DMS79 treated with DMSO at 0.1 percent for 48 hours (cell line): ENCODE measurements at places on chromosomes 3 and 15.

- no peak for DNase-seq
Observed at GRCh38 chr3:8554696-8555095, 53.1 kb downstream of the LMCD1 start.

GRCh38 chr3:33229066-33229465, 10.5 kb upstream of the SUSD5 start:
- no peak for DNase-seq

DNA sequence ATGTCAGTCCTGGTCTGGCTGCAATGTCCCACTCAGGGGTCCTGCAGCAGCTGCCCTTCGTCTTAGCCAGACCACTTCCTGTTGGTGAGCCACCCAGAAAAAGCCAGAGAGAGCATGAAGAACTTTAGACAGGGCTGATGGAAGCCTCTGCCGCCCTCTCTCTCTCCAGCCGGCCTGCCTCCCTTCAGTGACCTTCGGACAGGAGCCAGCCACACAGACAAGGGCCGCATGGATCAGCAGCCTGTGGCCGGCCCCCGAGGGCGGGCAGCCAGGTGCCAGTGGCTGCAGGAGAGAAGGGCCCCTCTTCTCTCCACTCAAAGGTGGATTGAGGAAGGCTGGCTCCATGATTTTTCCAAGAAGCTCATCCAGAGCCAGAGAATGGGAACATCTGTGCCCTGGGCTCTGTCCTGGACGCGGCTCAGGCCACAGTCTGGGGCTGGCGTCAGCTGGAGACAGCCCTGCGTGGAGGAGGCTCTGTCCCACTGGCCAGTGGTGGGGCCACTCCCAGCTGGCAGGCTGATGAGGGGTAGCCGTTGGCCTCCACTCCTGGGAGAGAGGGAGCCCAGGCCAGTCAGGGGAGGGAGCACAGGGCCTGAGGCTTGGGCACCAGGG, 42.9 kb downstream of the ISG20 start:
- DNase-seq = no peak

GRCh38 chr15:44193651-44194322, 1.3 kb downstream of the FRMD5 start:
- DNase-seq = peak; percentile 12

DNA sequence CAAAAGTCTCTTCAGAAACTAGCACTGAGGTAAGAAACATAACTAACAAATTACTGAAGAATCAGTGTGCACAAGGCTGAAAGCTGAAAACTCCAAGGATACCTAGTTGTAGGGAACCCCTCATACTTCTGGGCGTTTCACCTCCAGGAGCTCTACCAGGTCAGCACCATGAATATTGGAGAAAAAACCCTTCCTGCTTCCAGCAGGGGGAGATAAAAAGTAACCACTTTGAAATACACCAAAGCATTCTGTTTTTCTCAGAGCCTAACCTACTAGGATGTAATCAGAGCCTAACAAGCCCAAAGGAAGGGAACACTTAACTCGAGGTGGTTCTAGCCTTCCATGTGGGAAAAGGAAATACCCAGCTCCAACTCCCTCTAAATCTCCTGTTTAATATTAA, 175.8 kb upstream of the MME start:
- no peak for DNase-seq

GRCh38 chr3:170324962-170325361, 32.6 kb upstream of the SKIL start:
- no peak for DNase-seq

DNA sequence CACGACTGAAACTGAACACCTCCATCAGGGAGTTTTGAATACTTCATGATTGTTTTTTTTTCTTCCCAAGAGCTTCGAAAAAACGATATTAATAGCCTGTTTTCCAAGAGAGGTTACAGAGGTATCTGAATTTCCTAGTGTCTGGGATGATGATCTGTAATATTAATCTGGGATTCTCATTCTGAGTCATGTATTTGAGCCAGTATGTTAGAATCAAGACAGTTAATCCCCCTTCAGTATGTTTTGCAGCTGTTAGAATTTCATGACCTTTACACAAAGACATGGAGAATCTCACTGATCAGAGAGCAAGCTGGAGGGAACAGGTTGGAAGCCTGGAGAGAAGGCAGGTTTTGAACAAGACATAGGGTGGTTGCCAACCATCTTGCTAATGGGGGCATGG, 234.5 kb upstream of the GAP43 start:
- no peak for DNase-seq
